ENCODE measurements at places on chromosomes 2 and 18. TPM values are rescaled to one million over a fixed set of nuclear protein-coding genes. Genes with fewer than 3 reads are reported as not detected.

Gene WNT10A
- not detected for total RNA-seq

Gene C18orf63
- total RNA-seq, result not detected

Gene SLC39A6
- total RNA-seq, result 21.8 TPM

Gene HOXD1
- 0.07 TPM for total RNA-seq

Gene UPP2
- not detected for total RNA-seq

Gene CYRIA
- total RNA-seq, result 27.0 TPM

Gene SIX3
- total RNA-seq, result not detected

Gene NT5DC4
- not detected for total RNA-seq

Gene INHBB
- total RNA-seq, result 0.25 TPM

Gene ANKAR
- 3.6 TPM for total RNA-seq

Gene TXNDC9
- 82.5 TPM for total RNA-seq

Gene RGPD4
- not detected for total RNA-seq

Gene ATP8B1
- total RNA-seq, result 108 TPM

Gene ALK
- total RNA-seq, result not detected

Gene COL3A1
- total RNA-seq, result 0.92 TPM

Gene ONECUT2
- under 0.01 TPM for total RNA-seq

Gene ERMN
- not detected for total RNA-seq

Gene CYS1
- total RNA-seq, result 0.04 TPM

Gene IL36G
- total RNA-seq, result not detected

Gene GALNT3
- 0.13 TPM for total RNA-seq

Gene FAM110C
- 0.26 TPM for total RNA-seq

Gene SLC40A1
- 15.6 TPM for total RNA-seq

Gene ERFE
- 0.53 TPM for total RNA-seq

Gene GALNT14
- not detected for total RNA-seq

Gene AKAIN1
- not detected for total RNA-seq

Gene ALLC
- not detected for total RNA-seq

Gene TXNDC2
- total RNA-seq, result under 0.01 TPM

Gene NEU4
- total RNA-seq, result not detected

Gene SCTR
- not detected for total RNA-seq

Gene PHLPP1
- total RNA-seq, result 7.1 TPM
